ENCODE measurements at places on chromosomes 4 and X. TPM values are rescaled to one million over a fixed set of nuclear protein-coding genes. Genes with fewer than 3 reads are reported as not detected.

CXorf49 gene
- total RNA-seq = not detected

DNA sequence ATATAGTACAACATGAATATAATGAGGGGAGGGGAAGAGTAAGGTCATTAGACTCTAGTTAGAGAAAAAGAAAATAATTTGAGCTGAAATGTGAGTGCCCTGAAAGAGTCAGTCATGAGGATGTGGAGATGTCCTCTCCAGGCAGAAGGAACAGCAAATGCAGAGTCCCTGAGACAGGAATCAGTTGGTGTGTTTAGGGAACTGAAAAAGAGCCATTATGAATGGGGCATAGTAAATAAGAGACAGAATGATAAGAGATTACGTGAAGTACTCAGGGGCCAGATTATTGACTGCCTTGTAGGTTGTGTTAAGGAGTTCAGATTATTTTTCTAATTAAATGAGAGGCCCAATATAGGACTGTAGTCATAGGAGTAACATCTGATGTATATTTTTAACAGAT is 147.0 kb downstream of the PDLIM5 start:
- H3K27me3 ChIP-seq = no peaks in the 10 kb centered on the region
- H3K4me1 ChIP-seq = peaks cover 22% of the 10 kb centered on the region
- DNase-seq = no peak
- no peak overlapping the region for H3K4me3 ChIP-seq
- H3K36me3 ChIP-seq = peaks cover 11% of the 10 kb centered on the region

GRCh38 chr4:75497133-75497532 is 17.1 kb downstream of the RCHY1 start:
- peaks cover 49% of the 10 kb centered on the region for H3K36me3 ChIP-seq
- DNase-seq = no peak
- H3K27me3 ChIP-seq = no peaks in the 10 kb centered on the region
- H3K4me3 ChIP-seq = no peak overlapping the region

DNA sequence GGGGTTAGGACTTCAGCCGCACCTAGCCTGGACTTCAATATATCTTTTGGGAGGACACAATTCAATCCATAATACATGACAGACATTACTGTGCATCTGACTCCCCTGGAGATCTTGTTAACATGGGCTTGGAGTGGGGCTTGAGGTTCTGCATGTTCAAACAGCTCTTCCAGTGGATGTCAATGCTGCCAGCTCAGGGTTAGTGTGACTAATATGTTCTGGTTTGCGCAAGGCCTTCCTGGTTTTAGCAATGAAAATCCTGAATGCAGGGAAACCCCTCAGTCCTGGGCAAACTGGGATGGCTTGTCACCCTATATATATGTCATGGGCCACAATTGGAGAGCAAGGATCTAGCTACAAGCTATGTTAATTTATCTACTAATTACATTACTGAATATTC is 2.7 kb upstream of the TSPAN7 start:
- peaks cover 7% of the 10 kb centered on the region for H3K27me3 ChIP-seq
- H3K27ac ChIP-seq = no peak overlapping the region
- H3K4me3 ChIP-seq = no peak overlapping the region
- H3K36me3 ChIP-seq = no peaks in the 10 kb centered on the region

RAI2 gene
- 0.27 TPM for total RNA-seq

- DNase-seq = no peak
- H3K27me3 ChIP-seq = peaks cover 17% of the 10 kb centered on the region
- no peak overlapping the region for H3K4me3 ChIP-seq
- peaks cover 3% of the 10 kb centered on the region for H3K36me3 ChIP-seq
These were observed 737.1 kb downstream of the FAT4 start for GRCh38 chr4:126051689-126052424.

DNA sequence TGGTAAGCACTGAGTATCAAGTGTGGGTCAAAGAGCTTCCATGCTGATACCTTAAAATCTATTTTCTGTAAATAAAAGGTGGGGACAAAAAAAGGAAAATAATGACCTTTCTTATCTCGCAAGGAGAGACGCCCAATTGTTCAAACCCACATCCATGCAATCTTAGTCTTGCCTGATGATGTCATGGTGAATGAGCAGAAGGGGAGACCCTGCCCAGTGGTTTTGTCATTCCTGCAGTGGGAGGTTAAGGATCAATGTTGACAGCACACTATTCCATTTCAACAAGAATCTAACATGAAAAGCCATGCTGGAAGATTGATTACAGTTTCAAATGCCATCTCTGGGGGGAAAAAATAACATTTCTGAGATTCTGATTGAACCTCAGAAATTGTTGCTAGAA is 40.7 kb upstream of the PUDP start:
- no peak overlapping the region for H3K4me3 ChIP-seq
- H3K27me3 ChIP-seq = no peaks in the 10 kb centered on the region
- DNase-seq = no peak
- H3K27ac ChIP-seq = no peak overlapping the region

DNA sequence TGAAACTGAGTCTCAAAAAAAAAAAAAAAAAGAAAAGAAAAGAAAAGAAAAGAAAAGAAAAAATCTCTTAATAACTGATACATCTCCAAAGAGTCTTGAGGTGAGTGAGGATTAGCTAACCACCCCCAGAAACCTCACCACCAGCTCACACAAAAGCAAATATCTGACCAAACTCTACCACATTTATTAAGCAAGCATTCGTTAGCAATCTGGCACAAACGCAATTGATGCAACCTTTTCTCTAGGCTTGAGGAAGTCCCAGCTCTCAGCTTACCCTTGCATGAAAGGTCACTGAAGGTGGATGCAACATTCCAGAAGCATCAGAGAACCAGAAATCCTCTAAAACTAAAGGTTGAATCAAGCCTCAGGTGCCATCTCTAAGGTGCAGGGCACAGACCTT is 231.9 kb upstream of the BCOR start:
- no peak overlapping the region for H3K4me3 ChIP-seq
- peaks cover 1% of the 10 kb centered on the region for H3K4me1 ChIP-seq
- DNase-seq = peak; percentile 6
- H3K36me3 ChIP-seq = no peaks in the 10 kb centered on the region

PRRG3 gene
- not detected for total RNA-seq

GPR34 gene
- total RNA-seq = not detected

TLR8 gene
- not detected for total RNA-seq

GRCh38 chr4:38189445-38189844 is 229.2 kb downstream of the PTTG2 start:
- peak overlapping the region; percentile 47 for H3K27ac ChIP-seq
- no peak overlapping the region for H3K4me3 ChIP-seq
- DNase-seq = no peak
- H3K36me3 ChIP-seq = no peaks in the 10 kb centered on the region
- no peaks in the 10 kb centered on the region for H3K27me3 ChIP-seq

DNA sequence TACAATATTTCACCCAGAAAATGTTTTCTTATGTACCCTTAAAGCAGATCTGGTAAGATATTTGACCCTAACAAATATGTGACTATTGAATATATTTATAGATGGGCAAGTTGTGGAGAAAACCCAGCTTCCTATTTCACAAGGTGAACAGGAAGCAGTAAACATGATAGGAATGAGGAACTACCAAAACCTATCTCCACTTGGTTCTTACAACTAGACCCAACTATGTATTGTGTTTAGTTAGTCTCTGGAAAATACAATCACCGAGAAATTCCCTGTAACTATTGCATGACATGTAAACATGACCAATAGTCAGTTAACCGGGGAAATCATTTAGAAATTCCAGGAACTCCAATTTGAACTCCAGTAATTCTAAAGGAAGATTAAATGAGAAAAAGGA is 8.4 kb upstream of the RXFP1 start:
- no peak for DNase-seq
- peaks cover 19% of the 10 kb centered on the region for H3K27me3 ChIP-seq
- H3K4me3 ChIP-seq = no peak overlapping the region
- no peaks in the 10 kb centered on the region for H3K4me1 ChIP-seq
- H3K27ac ChIP-seq = no peak overlapping the region

GRCh38 chrX:72216973-72217372 is 21.9 kb downstream of the ERCC6L start:
- DNase-seq = no peak
- H3K4me1 ChIP-seq = no peaks in the 10 kb centered on the region
- no peaks in the 10 kb centered on the region for H3K27me3 ChIP-seq
- peaks cover 8% of the 10 kb centered on the region for H3K36me3 ChIP-seq

FGD1 gene
- total RNA-seq = 29.5 TPM

- peaks cover 10% of the 10 kb centered on the region for H3K4me1 ChIP-seq
- H3K4me3 ChIP-seq = no peak overlapping the region
- no peak overlapping the region for H3K27ac ChIP-seq
- no peak for DNase-seq
These were observed 210.8 kb downstream of the MGST2 start for GRCh38 chr4:139876337-139876941.

FGF13 gene
- not detected for total RNA-seq

DNA sequence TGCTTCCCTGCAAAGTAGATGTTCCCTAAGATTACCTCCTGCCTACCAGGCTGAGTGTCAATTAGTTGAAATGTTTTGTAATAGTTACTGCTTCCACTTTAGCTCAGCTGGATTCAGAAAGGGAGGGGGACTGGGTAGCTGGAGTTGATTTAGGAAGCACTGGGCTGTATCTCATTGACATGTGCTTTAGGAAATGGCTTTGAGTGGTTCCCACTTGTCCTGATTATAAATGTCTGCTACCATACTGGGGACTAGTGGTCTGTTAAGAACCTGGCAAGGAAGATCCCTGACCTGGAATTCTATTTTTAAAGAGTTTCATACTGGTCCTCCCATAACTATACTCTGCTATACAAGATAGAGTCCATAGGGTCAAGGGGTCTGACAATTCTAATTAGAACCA is 363.9 kb upstream of the PPP1R2C start:
- H3K4me1 ChIP-seq = no peaks in the 10 kb centered on the region
- DNase-seq = no peak
- H3K27me3 ChIP-seq = no peaks in the 10 kb centered on the region
- no peak overlapping the region for H3K4me3 ChIP-seq
- no peaks in the 10 kb centered on the region for H3K36me3 ChIP-seq

DNA sequence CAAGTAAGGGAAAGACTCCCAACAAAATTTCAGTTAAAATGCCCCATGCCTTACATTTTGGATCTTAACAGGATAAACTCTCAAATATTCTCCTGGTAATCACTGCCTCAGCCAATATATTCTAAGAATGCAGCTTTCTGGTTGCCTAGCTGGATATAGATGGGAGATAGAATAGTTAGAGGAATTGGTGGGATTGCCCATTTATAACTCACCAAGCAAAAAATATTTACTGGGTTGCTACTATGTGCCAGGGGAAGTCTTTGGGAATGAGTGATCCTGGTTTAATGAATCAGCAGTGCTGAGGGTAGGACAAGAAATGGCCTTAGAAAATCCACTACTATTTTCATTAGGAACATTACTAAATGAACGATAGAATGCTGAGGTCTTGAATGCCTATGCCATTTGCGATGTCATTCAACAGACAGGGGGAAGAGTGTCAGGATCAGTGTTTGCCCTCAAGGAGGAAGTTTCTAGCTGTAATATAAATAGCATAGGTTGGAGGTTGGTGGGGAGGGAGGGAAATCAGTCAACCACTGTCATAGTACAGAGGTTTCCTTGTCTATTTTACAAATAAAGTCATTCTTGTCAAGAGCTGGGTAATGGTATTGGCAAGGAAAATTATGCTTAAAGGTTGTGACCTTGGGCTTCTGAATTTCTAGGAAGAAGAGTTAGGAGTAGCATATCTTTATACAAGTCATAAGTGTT is 63.5 kb downstream of the ENOPH1 start:
- no peaks in the 10 kb centered on the region for H3K36me3 ChIP-seq
- H3K27ac ChIP-seq = no peak overlapping the region
- no peaks in the 10 kb centered on the region for H3K27me3 ChIP-seq
- no peak for DNase-seq

GRCh38 chr4:10198365-10198764 is 81.8 kb upstream of the WDR1 start:
- H3K4me1 ChIP-seq = no peaks in the 10 kb centered on the region
- H3K27ac ChIP-seq = no peak overlapping the region
- peaks cover 2% of the 10 kb centered on the region for H3K27me3 ChIP-seq

MAGEA10 gene
- total RNA-seq = not detected

GRCh38 chr4:40842318-40842717 is 92.6 kb downstream of the NSUN7 start:
- H3K36me3 ChIP-seq = no peaks in the 10 kb centered on the region
- no peak overlapping the region for H3K4me3 ChIP-seq
- no peak for DNase-seq
- no peaks in the 10 kb centered on the region for H3K27me3 ChIP-seq
- H3K27ac ChIP-seq = no peak overlapping the region
- H3K4me1 ChIP-seq = peaks cover 14% of the 10 kb centered on the region

DNA sequence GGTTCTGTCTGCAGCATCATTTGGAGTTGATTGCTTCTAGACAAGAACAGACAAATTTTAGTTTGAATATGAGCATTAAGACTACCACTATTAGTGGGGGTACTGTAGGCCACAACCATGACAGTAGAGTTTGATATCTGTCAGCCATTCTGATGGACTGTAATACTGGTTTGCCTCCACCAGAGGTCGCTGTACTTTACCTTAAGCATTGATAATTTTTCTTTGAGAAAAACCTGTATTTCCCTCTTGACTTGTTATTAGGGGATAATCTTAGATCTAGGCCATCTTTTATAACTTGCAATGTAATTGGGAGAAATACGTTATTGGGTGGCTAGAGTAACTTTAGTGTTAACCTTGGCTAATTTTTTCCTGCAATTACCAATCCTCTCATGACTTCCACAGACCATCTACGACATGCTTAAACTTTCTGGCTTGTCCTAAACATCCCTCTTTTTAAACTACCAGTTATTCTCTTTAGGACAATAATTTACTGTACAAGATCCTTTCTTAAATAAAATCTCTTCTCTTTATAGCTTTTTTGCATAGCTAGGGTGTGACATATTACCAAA is 562.4 kb downstream of the MAGEB5 start:
- H3K27me3 ChIP-seq = no peaks in the 10 kb centered on the region
- DNase-seq = no peak
- H3K27ac ChIP-seq = no peak overlapping the region
- H3K4me1 ChIP-seq = no peaks in the 10 kb centered on the region
- peaks cover 1% of the 10 kb centered on the region for H3K36me3 ChIP-seq

GRCh38 chrX:139758250-139758649 is 50.3 kb upstream of the MCF2 start:
- peaks cover 12% of the 10 kb centered on the region for H3K36me3 ChIP-seq
- peaks cover 1% of the 10 kb centered on the region for H3K4me1 ChIP-seq
- no peak overlapping the region for H3K27ac ChIP-seq
- H3K4me3 ChIP-seq = no peak overlapping the region
- no peak for DNase-seq

DNA sequence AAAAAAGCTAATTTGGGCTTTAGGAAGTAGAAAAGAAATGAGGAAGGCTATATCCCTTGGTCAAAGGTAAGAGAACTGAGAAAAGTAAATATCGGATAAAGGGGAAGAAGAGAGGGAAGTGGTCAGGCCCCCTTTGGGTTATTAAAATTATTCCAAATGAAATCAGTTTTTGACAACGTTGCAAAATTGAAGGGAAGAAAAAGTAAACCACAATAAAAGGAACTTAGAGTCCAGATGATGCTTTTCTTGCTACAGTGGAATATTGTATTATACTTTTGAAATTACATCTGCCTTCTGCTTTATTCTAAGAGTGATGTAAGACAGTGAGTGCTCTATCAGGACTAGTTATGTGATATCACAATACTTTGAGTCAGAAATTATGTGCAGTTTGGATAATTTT is 59.4 kb upstream of the RBPJ start:
- no peaks in the 10 kb centered on the region for H3K4me1 ChIP-seq
- H3K27ac ChIP-seq = no peak overlapping the region
- no peaks in the 10 kb centered on the region for H3K36me3 ChIP-seq

- DNase-seq = no peak
- peaks cover 2% of the 10 kb centered on the region for H3K4me1 ChIP-seq
- no peaks in the 10 kb centered on the region for H3K36me3 ChIP-seq
- no peak overlapping the region for H3K4me3 ChIP-seq
- peaks cover 14% of the 10 kb centered on the region for H3K27me3 ChIP-seq
These were observed 57.3 kb upstream of the AP1S2 start for GRCh38 chrX:15911734-15912550.

DUSP9 gene
- 0.91 TPM for total RNA-seq

Data from osteocyte (in vitro differentiated cells).